ENCODE measurements at places on chromosomes 1 and 21.

DNA sequence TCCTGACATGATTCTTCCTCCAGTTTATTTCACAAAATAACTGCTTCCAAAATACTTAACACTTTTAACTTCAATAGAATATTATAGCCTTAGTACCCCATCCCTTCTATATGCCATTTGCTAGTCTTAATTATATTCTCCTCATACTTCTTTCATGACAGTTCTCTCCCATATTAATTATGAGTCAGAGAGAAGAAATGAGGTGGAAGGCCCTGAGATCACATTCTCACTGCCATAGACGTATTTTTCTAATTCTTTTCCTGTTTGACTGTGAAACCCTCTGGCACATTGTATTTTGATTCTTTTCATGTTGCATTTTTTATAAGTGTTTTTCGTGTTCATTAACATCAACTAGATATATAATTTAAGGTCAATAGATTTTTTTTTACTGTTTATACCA is 88.4 kb downstream of the GTF2B start:
- DNase-seq = peak; percentile 51

DNA sequence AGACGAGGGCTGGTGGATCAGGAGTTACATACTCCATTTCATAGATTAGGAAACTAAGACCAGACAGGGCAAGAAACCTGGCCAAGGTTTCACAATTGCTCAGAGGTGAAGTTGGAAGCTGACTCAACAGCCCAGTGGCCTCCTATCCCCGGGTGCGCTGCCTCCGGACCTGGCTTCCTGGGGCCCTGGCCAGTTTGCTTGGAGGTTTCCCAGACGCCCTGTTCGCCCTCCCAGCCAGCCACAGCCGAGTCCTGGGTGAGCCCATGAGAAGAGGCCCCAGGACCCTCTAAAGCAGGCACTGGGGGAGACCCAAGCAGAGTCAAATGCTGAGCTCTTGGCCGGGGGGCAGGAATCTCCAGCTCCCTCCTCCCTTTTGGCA is 180.1 kb downstream of the ZBTB18 start:
- peak; percentile 20 for DNase-seq

DNA sequence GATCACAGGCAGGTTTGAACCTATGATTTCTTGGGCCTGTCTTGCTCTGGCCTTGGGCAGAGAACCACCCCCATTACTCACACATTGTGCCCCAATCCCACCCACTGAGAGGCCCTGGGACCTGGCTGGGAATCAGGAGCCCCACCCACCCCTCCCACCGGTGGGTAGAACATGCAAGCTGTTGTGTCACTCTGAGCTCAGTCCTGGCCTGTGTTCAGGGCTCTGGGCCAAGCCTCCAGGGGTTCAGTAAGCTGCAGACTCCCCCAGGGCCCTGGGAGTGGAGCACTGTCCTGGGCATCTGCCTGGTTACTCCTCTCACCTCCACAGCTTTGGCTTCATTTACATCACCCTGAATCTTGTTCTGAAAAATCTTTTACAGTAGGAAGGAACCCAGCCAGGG is 270.5 kb downstream of the RRAGC start:
- no peak for DNase-seq

DNA sequence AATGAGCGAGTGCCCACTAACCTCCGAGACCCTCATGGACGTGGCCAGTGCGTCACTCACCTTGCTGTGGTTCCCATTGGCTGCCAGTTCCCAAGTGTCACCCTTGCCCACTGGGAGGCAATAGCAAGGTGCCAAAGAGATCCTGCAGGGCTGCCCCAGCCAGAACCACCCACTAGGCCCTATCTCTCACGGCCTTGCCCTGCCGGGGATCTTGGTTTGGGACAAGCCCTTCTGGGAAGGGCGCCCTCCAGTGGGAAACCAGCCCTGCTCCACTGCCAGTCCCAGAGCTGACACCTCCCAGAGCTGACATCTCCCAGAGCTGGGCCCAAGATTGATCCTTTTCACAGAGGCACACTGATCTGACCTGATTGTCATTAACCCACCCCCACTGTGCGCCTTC is 2.1 kb upstream of the SELENON start:
- peak; percentile 62 for DNase-seq

DNA sequence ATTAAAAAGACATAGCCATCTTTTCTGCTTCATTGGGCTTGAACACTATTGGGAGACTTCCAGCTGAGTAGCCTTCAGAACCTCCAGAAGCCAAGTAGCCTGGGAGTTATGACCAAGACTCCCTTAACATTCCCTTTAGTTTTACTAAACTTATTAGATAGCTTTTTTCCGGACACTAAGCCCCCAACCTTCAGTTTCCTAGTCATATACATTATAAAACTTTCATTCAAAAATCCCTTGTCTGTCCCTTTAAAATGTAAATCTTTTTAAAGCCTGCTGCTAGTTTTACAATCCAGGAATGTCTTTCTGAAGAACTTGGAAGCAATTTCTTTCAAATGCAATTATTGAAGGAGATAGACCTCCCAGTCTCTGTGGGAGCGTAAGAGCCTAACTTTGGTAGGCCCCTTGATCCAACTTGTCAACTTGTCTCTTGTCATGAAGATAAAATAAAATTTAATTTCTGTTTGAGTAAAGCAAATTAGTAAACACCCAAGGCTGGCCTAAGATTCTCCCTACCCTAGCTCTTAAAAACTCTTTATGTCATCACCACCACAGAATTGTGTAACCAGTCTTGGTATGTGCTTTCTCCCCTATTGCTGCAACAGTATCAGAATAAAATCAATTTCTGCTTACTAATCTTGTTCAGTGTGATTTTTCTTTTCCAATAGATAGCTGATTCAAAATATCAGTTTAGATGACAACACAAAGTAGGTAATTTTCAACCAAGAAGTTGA is 796.2 kb downstream of the PLA2G4A start:
- no peak for DNase-seq

DNA sequence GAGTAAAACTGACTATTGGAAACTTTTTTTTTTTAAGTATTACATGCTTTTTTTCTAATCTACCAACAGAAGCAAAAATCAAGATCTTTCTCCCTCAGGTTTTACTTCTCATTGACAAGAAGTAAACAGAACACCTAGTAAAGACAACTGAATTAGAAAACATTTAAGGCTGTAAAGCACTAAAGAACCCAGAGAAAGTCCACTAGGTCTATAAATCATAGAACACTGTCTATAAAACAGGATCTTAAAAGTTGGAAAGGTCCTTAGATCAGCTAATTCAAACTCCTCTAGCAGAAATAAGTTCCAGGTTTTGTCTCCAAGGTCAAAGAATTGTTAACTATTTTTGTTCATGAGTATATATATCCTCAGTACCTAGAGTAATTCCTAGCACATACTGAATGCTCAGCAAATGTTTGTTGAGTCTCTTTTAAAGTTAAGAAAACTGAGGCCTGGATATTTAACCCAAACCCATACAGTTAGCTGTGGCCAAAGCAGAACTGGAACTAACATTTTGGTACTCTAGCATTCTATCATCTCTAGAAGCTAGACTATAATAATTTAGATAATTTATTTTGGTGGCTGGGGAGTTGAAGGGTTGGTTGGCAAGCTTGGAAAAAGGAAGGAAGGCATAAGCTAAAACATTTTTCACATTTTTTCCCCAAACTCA is 3.0 kb downstream of the EPS15 start:
- no peak for DNase-seq

DNA sequence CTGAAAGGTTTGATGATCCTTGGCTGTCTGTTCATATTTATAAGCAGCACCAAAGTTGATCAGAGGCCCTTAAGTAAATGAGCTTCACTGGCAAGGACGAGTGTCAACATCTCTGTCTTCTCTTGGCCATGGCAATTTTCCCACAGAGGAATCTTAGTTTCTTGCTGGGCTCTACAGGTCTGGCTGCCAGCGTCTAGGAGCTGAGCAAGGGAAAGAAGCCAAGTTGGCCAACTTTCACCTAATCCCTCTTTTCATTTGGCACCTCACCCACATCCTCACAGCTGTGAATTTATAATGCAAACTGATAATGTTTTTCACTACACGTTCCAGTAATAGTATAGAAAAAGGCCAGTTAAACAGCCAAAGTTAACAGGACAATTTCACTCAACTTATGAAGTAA is 99.0 kb upstream of the LBR start:
- DNase-seq = no peak

DNA sequence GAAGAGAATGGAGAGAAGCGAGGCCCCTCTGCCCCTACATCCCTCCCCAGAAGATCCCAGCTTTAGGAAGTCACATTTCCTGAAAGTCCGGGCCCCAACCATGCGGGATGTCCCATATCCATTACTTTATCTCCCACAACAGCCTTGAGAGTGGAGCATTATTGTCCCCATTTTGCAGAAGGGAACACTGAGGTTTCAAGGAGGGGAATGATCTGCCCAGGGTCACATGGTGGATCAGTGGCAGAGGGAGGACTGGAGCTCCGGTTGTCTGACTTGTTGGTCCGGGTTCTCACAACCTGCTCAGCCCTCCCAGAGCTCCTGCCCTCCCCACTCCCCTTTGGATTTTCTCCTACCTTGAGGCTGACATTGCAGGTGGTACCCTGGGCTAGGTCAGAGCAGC is 2.2 kb upstream of the CRYBG2 start:
- no peak for DNase-seq

DNA sequence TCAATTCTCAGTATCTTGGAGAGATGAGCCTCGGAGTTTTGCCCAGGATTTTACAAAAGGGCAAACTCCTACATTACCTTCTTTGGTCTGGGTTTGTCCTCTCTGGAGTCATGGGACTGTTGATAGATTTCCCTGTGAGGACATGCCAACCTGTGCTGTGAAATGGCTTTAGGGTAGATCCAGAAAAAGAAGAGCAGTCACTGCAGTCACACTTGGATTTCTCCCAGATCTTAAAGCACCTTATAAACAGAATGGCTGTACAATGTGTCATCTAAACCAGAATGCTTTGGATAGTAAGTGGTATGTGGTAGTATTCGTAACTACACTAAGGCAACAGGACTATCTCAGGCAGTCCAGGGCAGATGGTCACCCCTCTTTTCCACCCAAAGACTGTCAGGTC is 1.9 kb upstream of the CSRP1 start:
- DNase-seq = peak; percentile 39

DNA sequence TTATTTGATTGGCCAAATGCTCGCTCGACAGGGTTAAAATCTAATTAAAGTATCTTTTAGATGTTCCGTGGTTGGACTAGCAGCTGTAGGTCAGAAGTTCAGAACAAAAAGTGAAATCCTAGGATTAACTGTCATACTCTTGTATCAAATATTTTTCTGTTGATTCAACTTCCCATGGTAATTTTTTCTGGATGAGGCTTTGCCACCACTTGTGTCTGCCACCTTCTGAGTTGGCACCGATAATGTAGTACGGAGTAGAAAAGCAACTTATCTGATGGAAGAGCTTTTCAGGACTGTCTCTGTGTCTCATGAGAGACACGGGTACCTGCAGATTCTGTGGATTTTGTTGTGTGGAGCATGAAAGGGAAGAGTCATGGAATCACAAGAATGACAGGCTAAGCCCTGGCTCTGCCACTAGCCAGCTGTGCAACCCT is 44.6 kb upstream of the CNN3 start:
- DNase-seq = peak; percentile 58

GRCh38 chr1:106615473-106615872 is 441.0 kb upstream of the PRMT6 start:
- no peak for DNase-seq

DNA sequence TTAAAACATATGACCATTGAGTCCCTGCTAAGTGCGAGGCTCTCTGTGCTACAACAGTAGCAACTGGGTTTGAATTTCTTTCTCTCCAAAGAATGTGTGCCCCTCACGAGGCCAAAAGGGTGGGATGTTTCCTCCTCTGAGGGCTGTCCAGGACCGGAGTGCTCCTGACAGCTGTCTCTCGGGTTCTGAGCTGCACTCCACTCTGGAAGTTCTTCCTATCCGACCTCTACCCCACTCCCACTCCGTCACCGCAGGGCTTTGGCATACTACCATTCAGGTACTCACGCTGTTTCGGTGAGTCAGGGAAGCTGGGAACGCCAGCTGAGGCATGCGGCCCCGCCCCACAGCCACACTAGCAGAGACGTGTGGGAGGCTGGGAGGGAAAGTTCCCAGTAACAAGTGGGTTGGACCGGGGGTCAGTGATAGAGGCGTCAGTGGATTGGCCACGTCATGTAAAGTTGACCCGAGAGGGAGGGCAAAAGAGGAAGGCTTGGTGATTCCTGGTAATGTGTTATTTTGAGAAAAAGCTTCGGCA is 705 bp upstream of the SLC50A1 start:
- DNase-seq = peak; percentile 93

GRCh38 chr1:210901981-210902770 is 231.8 kb downstream of the KCNH1 start:
- no peak for DNase-seq

DNA sequence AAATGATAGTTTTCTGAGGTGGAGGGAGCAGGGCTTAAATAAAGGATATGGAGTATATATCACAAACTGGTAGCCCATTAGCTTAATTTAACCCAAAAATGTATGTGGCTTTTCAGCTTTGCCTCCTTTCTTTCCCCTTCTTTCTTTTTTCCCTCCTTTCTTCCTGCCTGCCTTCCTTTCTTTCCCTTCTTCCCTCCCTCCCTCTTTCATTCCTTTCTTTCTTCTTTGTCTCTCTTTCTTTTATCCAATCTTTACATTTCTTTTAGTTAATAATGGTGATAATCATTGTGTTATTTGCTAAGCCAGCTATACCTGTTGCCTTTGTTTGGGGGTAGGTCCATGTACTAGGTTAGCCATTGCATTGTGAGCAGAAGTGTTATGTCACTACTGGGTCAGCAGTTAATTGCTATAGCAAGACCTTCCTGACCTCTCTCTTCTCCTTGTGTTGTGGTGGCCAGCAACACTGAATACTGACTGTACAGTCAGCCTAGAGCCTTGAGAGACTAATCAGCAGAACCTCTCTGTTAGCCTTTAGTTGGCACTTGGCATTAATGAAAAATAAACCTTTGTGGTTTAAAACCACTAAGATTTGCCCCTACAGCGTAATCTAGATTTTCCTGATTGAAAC is 5.1 kb downstream of the GORAB start:
- DNase-seq = no peak

GRCh38 chr1:226882631-226883409 is 12.4 kb downstream of the PSEN2 start:
- DNase-seq = peak; percentile 38

GRCh38 chr21:35681946-35682345 is 378.4 kb downstream of the SETD4 start:
- DNase-seq = peak; percentile 18

- DNase-seq = peak; percentile 95
These were observed 56.5 kb upstream of the BCAR3 start for GRCh38 chr1:93738075-93738622.

DNA sequence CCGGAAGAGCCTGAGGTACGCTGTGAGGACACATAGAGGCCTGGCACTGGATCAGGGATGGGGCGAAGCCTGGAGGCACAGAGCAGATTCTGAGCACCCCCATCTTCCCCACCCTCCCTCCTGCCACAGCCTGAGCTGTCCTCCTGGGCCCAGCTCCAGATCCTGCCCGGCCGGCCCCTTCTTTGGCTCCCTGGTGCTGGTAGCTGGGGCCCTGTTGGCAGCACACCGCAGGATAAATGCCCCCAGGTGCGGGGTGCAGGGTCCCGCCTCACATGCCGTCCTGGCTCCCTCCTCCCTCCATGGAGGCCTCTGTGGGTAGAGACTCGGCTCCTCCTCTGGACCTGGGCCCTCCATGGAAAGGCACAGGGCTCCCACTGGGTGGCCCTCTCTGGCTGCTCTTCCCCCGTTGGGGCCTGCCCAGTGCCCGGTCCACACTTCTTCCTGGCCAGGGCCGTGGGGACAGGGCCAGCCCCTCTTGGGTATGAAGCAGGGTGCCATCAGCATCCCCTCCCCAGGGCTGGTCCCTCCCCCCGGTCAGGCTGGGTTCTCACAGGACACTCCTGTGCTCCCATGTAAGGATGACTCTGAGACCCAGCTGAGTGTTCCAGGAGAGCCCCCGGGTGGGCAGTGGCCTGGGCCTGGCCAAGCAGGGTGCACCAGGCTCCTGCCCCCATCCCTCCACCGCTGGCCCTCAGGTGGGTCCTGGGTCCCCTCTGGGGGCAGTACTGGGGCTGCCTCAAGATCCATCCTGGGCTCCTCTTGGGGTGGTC is 1.1 kb upstream of the OBSCN start:
- no peak for DNase-seq

All from AG20443 (cell line).